Activated naive CD8-positive, alpha-beta T cell treated with anti-CD3 and anti-CD28 coated beads for 36 hours (primary cell): ENCODE measurements at places on chromosomes 7 and 10. TPM values are rescaled to one million over a fixed set of nuclear protein-coding genes. Genes with fewer than 3 reads are reported as not detected.

The SOSTDC1 gene
- total RNA-seq = not detected

The GDF2 gene
- total RNA-seq = not detected

The RBM20 gene
- total RNA-seq = 0.45 TPM

The TET1 gene
- 0.72 TPM for total RNA-seq

The SEMA3D gene
- total RNA-seq = not detected

The MMD2 gene
- not detected for total RNA-seq

The TSPAN13 gene
- total RNA-seq = 1.4 TPM

The CLEC2L gene
- total RNA-seq = not detected

The CALML3 gene
- total RNA-seq = not detected

The LIPF gene
- total RNA-seq = not detected

DNA sequence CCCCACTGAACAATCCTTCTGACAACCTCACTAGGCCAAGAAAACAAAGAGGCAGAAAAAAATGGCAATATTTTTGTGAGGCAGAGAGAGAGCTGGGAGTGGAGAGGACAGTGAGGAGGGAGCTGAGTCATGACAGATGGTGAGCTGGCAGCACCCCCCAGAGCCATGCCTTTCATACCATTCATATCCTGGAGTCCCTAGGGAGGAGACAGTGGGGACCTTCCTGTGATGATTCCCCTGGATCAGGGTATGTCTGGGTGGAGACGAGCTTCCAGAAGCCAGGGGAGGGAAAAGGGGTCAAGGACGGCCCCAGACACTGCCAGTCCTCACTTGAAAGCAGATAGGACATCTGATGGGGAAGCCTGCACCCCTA is 160.5 kb downstream of the ADAM12 start:
- no peaks in the 10 kb centered on the region for H3K4me1 ChIP-seq
- no peaks in the 10 kb centered on the region for H3K36me3 ChIP-seq

- peak; percentile 55 for DNase-seq
- no peak overlapping the region for H3K4me3 ChIP-seq
- H3K4me1 ChIP-seq = peaks cover 13% of the 10 kb centered on the region
- H3K27me3 ChIP-seq = peaks cover 25% of the 10 kb centered on the region
- H3K36me3 ChIP-seq = no peaks in the 10 kb centered on the region
Measured at GRCh38 chr7:29285444-29285793, 90.8 kb downstream of the CHN2 start.

- H3K36me3 ChIP-seq = no peaks in the 10 kb centered on the region
- H3K4me3 ChIP-seq = no peak overlapping the region
- H3K27ac ChIP-seq = no peak overlapping the region
- peaks cover 2% of the 10 kb centered on the region for H3K4me1 ChIP-seq
- DNase-seq = no peak
Measured at GRCh38 chr10:23157691-23158369, 34.3 kb upstream of the PTF1A start.

GRCh38 chr10:110634527-110635209 is 9.5 kb upstream of the RBM20 start:
- H3K36me3 ChIP-seq = no peaks in the 10 kb centered on the region
- no peak overlapping the region for H3K4me3 ChIP-seq
- DNase-seq = no peak
- peaks cover 30% of the 10 kb centered on the region for H3K27me3 ChIP-seq
- no peak overlapping the region for H3K27ac ChIP-seq

DNA sequence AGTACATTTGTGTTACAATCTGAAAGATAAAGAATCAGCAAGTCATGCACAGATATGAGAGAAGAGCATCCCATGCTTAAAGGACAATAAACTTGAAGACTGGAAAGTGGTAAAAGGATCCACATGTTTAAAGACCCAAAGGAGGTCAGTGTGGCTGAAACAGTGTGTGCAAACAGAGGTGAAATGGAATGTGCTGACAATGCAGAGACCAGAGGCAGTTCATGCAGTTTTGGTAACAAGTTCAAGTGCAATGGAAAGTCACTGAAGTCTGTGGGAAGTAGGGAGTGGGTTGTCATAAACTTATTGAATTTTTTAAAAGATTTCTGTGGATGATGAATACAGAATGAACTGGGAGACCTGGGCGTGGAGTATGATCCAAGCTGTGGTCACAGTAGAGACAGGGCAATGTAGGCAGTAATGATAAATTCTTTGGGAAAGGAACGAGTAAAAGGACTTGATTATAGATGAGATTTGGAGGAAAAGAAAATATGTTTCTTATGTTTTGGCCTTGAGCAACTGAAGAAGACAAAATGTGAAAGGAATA is 408.0 kb downstream of the HGF start:
- no peaks in the 10 kb centered on the region for H3K4me1 ChIP-seq
- no peak overlapping the region for H3K4me3 ChIP-seq
- DNase-seq = no peak
- H3K36me3 ChIP-seq = no peaks in the 10 kb centered on the region
- H3K27ac ChIP-seq = no peak overlapping the region

- H3K27ac ChIP-seq = no peak overlapping the region
- H3K27me3 ChIP-seq = no peaks in the 10 kb centered on the region
- no peak for DNase-seq
- H3K36me3 ChIP-seq = no peaks in the 10 kb centered on the region
- no peaks in the 10 kb centered on the region for H3K4me1 ChIP-seq
- H3K4me3 ChIP-seq = no peak overlapping the region
Measured at GRCh38 chr7:106616708-106617051, 44.3 kb downstream of the CCDC71L start.

DNA sequence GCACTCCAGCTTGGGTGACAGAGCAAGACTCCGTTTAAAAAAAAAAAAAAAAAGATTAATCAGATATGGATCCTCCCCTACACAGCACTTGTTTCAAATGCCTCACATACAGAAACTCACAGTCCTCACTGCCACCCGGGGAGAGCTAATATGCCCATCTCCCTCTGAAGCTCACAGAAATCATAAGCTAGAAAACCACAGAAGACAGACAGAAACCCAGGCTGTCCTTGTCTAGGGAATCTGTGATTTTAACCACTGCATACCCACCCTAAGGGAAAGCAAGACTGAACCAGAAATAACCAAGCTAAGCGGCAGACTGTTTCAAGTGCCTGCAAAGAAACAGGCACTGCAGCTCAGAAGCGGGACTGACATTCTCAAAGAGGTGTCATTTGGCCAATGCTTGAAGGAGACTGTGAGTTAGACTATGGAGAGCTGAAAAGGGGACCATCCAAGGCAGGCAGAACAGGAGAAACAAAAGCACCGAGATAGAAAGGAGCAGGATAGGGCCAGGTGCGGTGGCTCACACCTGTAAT is 37.6 kb downstream of the SLC37A3 start:
- peaks cover 28% of the 10 kb centered on the region for H3K36me3 ChIP-seq
- peaks cover 25% of the 10 kb centered on the region for H3K4me1 ChIP-seq
- DNase-seq = no peak
- no peaks in the 10 kb centered on the region for H3K27me3 ChIP-seq
- H3K27ac ChIP-seq = peak overlapping the region; percentile 51
- H3K4me3 ChIP-seq = no peak overlapping the region

GRCh38 chr10:32266979-32267378 is 80.0 kb downstream of the EPC1 start:
- peak overlapping the region; percentile 43 for H3K27ac ChIP-seq
- no peak overlapping the region for H3K4me3 ChIP-seq
- H3K36me3 ChIP-seq = peaks cover 23% of the 10 kb centered on the region
- DNase-seq = no peak
- H3K4me1 ChIP-seq = peaks cover 27% of the 10 kb centered on the region

DNA sequence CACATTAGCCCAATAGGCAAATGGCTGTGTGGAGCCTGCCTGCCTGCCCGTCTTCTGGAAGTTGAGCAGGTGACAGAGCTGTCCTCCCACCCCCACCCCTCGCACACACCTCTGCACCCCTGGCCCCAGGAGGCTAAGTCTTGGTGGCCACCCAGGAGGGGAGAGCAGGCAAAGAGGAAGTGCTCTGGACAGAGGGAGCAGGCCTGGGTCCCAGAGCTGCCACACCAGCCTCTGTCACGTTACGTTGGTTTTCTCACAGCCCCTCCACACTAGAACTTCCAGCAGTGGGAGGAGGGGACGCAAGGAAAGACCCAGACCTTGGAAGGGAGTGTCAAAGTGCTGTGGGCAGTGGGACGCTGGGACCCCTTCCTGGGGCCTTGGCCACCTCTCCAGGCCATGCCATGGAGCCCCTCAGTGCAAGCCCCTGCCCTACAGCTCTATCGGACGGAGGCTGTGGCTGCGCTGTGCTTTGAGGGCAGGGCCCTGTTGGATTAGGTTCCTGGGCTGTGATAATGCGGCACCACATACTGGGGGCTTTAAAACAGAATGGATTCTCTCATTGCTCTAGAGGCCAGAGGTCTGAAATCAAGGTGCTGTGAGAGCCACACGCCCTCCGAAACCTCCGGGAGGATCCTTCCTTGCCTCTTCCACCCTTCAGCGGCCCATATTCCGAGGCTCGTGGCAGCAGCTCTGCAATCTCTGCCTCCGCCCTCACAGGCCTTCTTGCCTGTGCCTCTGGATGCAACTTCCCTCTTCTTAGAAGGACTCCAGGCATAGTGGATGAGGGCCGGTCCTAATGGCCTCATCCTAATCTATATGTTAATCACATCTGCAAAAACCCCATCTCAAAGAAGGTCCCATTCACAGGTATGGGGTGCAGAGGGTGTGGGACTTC is 9.9 kb downstream of the PRKAG2 start:
- no peak for DNase-seq
- no peak overlapping the region for H3K27ac ChIP-seq
- H3K4me1 ChIP-seq = peaks cover 21% of the 10 kb centered on the region
- H3K36me3 ChIP-seq = no peaks in the 10 kb centered on the region
- H3K4me3 ChIP-seq = no peak overlapping the region

DNA sequence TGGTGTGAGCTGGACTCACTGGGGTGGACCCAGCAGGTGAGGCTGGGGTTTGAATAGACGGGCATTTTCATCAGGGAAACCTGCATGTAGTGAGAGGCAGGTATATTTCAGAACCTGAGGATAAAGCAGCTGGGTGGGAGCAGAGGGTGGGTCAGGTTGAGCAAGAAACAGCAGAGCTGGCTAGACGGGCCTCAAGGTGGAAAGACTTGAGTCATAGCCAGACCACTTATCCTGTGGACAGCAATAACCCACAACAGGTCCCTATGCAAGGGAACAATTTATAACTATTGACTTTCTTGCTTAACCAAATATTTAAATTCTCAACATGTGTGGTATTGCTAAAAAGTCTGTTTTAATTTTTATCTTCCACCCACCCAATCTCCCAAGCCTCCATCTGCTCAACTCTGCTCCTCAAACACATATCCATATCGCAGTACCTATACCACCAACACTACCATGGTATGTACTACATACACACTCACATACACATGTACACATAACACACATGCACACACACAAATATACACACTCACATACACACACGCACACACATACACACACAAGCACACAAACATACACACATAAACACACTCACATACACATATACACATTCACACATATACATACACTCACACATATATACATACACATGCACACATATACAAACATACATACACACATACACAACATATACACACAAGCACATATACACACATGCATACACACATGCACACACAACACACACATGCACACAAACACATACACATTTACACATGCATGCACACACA is 129.0 kb upstream of the C7orf33 start:
- no peak for DNase-seq
- no peak overlapping the region for H3K4me3 ChIP-seq
- H3K27ac ChIP-seq = no peak overlapping the region
- H3K4me1 ChIP-seq = no peaks in the 10 kb centered on the region
- no peaks in the 10 kb centered on the region for H3K36me3 ChIP-seq

DNA sequence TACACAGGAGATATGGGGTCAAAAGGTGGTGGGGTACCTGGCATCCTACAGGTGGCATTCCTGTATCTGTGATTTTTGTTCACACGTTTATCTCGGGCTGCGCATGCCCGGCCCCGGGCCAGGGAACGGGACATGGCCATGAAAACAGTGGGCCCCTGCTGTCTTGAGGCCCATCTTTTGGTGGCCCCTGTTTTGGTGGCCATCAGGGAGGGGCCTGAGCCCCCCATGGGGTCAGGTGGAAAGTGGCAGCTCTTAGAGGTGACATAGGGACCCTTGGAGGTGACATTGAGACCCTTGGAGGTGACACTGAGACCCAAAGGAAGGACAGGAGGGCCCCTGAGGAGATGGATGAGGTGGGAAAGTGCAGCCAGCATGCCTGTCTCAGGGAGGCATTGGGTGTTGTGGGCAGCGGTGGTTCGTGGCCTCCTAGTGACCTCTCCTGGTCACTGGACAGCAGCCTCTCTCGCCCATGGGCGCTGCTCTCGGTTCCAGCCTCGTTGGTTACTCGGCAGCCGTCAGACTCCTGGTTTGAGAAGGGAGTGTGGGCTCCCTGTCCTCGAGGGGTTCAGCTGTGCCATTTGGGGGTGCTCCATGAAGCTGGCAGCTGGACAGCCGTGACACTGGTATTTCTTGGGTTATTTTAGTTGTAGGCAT is 39.9 kb downstream of the INPP5A start:
- peaks cover 28% of the 10 kb centered on the region for H3K4me1 ChIP-seq
- no peak overlapping the region for H3K4me3 ChIP-seq
- no peaks in the 10 kb centered on the region for H3K27me3 ChIP-seq
- peaks cover 12% of the 10 kb centered on the region for H3K36me3 ChIP-seq

- no peaks in the 10 kb centered on the region for H3K27me3 ChIP-seq
- DNase-seq = no peak
- H3K4me3 ChIP-seq = no peak overlapping the region
- H3K27ac ChIP-seq = no peak overlapping the region
Measured at GRCh38 chr7:47433564-47433895, 148.4 kb downstream of the TNS3 start.

DNA sequence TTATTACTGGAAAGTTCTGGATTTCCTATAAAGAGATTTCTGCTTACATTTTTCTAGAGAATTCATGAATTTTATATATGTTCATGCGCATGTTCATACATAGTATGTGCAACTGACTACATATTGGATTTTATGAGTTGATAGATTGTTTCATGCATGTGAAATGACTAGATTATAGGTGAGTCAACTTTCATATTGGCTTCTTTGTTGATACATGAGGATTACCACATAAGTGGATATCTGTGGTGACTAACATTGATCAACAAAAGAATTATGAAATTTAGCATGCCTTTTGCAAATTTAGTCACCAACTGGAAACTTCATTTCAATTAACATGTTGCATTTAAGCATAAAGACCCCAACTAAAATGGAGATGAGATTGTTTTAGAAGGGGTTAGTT is 99.0 kb downstream of the GNAT3 start:
- H3K36me3 ChIP-seq = no peaks in the 10 kb centered on the region
- no peak for DNase-seq
- H3K4me3 ChIP-seq = no peak overlapping the region
- H3K27me3 ChIP-seq = no peaks in the 10 kb centered on the region
- H3K4me1 ChIP-seq = no peaks in the 10 kb centered on the region

DNA sequence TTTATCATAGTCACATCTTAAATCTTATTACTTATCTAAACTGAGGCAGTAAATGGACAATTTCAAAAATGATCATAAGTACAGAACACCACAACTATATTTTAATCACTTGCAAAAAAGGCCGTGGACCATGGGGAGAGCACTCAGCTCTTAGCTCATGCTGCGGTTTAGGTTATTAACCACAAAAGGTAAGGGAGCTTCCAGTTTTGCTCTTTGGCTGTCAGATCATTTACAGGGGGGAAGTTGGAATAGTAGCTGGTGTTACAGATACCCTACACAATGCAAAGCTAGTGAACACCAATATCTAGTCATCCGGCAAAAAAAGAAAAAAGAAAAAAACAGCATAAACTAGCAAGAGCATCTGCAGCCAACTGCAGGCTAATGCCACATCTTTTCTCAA is 147.0 kb downstream of the BBS9 start:
- peaks cover 50% of the 10 kb centered on the region for H3K36me3 ChIP-seq
- DNase-seq = no peak
- no peak overlapping the region for H3K4me3 ChIP-seq
- H3K4me1 ChIP-seq = no peaks in the 10 kb centered on the region
